AG08395 (cell line): ENCODE measurements at places on chromosomes 2 and 18.
A peak's percentile ranks its signal among the peaks of the same experiment; 100 is the strongest.

DNA sequence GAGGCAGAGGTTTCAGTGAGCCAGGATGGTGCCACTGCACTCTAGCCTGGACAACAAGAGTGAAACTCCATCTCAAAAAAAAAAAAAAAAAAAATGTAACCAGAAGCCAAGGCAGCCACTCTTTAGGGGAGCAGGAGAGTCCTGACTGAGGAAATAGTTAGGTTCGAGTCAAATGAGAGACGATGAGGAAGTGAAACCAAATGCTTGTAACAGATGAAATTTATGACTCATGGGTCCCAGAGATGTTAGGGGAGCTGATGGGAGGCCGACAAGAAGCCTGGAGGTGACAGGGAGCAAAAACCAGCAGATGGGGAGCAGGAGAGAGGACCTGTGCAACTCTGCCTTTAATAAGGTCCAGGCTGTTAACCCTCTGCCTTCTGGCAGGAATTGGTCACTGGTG lies 756.1 kb upstream of the DDX18 start:
- no peak for DNase-seq

DNA sequence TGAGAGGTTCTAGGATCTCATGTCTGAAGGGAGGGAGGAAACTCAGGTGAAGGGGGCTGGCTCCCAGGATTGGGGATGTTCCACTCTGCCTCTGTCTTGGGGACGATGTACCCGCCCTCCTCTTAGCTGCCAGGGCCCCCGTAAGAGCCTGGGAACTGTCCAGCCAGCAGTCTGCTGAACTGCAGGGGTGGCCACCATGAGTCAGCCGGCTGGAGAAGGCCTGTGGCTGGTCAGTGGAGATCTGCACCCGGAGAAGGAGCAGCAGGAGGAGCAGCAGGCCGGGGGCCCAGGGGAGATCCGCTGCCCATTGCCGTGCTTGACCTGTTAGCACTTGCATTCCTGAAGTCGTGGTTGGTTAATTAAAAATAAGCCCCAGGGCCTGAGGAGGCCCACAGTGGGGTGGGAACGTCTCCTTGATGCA lies 180.3 kb downstream of the TFCP2L1 start:
- DNase-seq = peak; percentile 33

DNA sequence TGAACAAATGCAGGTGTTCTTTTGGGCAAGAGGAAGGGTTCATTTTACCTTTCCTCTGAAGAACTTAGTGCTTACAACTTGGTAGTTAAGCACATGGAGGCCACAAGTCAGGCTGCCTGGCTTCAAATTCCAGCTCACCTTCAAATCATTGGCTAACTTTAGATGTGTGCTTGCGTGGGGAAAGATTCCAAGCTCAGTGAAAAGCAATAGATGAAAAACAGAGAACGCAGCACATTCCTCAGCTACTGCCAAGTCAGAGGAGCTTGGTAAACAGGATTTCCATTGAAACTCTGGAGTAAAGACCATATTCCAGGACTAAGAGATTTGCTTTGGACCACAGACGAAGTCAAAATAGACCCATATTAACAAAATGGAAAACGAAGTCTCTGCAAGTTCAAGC lies 96.3 kb upstream of the ASB18 start:
- no peak for DNase-seq

- DNase-seq = no peak
These were observed 39.5 kb upstream of the RTN4 start for GRCh38 chr2:55089726-55090125.

GRCh38 chr2:149056541-149057255 lies 18.2 kb downstream of the LYPD6B start:
- DNase-seq = no peak

DNA sequence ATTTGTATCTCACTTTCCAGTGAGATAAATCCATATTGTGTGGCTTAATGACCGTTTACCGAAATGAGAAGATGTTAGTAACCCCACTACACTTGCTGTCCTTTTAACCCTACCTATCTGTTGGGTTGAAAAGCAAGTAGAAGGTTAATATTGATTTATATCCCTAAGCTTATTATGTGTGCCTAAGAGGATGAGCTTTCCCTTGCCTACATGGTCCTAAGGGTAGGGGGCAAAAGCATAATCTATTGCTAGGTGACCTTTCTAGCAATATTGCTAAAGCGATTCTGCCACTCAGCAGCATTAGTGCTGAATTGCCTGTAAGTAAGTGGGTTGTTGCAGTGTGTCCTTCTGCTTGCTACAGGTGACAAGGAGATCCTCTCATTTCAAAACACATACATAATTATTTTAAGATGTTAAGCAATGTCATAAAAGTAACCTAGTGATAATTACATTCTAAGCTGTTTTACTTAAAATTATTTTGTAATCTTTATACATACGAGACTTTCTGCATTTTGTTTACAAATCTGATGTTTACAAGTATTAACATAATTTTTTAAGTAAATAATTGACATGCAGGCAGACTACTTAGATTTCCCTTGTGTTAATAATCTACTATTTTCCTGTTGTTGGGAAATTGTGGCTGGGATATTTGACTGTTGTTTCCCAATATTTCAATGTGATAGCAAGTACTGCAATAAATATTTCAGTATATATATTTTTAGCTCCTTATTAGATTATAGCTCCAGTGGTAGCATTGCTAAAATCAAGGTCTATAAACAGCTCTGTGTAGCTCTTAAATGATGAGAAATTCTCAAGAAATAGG lies 49.1 kb upstream of the CABYR start:
- DNase-seq = no peak

DNA sequence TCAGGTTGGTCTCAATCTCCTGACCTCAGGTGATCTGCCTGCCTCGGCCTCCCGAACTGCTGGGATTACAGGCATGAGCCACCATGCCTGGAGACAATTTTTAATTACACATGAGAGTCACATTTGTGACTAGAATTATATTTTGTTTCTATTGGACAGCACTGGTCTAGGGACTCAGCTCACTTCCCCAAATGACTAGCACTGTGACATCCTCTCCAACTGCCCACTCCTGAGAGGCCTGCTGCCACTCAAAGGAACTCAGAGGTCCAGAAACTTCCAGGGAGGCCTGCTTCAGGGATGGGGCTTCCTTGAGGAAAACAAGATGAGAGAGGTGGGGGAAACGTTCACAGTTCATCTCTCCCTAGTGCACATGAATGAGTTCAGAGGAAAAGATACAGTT lies 29.5 kb downstream of the TMEM163 start:
- no peak for DNase-seq

GRCh38 chr2:86056590-86057331 lies 48.9 kb downstream of the POLR1A start:
- DNase-seq = no peak

DNA sequence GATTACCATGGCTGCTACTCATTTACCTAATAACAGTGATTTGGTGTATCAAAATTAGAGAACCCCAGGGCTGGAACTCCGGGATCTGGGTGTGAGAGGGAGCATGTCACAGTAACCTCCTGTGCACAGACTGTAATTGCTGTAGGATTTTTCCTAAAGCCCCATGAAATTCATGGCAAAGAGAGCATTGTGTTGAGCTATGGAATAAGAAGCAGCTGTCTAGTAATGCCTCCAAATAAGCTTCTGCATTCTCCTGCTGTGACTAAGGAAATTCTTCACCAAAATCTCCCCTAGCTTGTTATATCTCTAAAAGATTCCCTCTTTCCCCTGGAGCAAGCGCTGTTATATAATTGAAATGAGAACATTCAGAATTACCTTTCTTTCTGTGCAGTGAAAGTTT lies 158.1 kb upstream of the SPATS2L start:
- no peak for DNase-seq

GRCh38 chr2:28752631-28753376 lies 1.2 kb downstream of the PPP1CB start:
- DNase-seq = no peak

- no peak for DNase-seq
These were observed 32.3 kb downstream of the SCN9A start for GRCh38 chr2:166343467-166343866.

DNA sequence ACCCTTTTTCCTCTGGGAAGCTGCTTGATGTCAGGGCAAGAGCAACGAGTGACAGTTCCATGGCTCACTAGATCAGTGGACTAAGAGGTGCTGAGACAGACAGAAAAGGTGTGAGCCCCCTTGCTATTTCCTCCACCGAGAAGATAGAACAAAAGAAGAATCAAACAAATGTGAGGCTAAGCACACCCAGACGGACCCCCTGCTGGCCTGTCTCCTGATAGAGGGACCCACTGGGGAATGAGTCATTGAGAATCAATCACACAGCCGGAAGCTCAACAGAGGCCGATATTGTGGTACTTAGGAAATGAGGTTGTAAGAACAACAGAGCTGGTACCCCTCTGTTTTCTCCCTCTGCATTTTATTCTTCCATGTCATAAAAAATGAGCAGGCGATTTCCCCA lies 89.8 kb upstream of the TEX51 start:
- no peak for DNase-seq

GRCh38 chr2:96626553-96626942 lies 11.6 kb downstream of the KANSL3 start:
- DNase-seq = peak; percentile 10

- peak; percentile 43 for DNase-seq
These were observed 95.3 kb downstream of the MREG start for GRCh38 chr2:215917953-215918620.

- no peak for DNase-seq
These were observed 41.9 kb downstream of the C1QL2 start for GRCh38 chr2:119116411-119117295.

DNA sequence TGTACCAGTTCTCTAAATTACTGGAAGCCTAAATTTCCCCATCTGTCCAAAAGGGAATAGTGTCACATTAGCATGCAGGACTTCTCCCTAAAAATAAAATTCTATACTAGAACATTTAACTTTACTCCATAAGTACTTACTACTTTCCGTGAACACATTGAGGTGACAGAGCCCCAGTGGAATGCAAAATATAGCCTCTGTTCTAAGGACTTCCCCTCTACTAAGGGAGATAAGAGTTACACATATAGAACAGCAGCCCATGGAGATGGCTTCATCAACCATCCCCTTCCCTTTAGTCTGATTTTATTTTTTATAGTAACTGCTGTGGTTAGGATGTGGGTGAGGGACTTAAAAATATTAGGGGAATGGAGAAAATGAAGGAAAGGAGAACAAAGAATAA lies 68.9 kb upstream of the STPG4 start:
- DNase-seq = no peak

DNA sequence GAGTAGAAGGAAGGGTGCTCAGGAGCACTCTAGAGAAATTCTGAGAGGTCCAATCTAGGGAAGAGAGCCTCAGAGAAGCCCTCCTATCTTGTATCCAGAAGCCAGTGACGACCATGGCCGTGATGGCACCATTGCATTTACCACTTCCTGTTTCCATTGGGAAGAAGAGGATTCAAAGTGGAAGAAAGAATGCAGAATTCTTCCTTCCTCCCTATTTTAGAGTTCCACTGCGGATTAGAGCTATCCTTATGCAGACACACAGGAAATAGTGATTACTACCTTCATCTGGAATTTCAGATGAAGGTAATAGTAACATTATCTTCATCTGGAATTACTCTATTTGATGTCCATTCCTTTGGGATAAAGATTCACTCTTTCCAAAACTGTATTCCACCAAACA lies 45.6 kb upstream of the PCBP1 start:
- peak; percentile 22 for DNase-seq

DNA sequence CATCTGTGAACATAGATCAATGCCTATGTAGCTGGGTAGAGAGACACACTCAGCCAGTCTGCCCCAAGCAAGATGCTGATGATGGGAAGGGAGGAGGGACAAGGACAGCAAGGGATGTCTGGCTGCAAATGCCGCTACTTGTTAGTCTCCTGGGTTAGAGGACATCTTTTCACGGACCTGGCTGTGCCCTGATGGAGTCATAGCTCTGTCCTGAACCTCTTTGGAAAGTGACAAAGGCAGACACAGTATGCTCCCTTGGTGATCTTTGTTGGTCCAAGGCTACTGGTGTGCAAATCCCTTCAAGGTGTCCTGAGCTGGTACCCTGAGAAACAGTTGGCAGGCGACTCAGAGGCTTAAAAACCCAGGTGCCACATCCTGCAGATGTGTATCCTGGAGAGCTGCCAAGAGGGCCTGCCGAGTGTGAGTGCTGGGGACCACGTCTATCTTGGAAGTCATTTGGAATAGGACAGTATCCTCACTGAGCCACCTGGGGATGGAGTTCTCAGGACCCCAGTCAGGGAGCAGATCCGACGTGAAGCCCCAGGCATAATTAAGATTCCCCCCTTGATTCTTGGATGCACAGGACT lies 10.8 kb downstream of the FOSL2 start:
- DNase-seq = no peak

DNA sequence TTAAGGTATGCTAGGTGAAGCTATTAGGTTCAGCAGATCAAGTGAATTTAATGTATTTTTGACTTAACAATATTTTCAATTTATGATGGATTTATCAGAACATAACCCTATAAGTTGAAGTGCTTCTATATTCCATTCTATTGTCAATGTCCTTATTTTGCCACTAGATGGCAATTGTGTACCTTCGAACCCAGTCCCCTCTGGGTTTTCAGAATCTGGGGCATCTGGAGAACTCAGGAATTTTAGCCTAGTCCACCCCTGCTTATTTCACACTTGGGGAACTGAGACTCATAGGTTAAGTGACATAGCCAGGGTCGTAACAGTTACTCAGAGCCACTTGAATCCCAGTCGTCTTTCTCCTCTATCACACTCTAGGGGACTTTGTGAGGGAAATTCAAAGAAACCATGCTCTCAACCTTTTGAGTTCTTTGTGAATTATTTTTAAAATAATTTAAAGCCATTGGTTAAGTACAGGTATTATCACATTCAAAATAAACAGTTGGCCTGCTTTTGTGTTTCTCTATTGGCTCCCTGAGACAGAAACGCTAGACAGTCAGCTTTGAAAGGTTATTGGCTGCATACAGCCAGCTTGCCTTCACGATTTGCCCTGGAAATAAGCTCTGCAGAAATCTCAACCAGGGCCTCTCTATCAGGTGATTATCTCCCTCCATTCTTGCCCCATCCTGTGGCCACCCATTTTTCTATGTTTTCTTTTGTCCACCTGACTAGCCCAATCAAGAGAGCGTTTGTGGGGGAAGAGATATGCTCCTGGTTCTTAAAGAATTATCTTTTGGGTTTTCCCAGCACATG lies 145.0 kb downstream of the TTC27 start:
- peak; percentile 68 for DNase-seq

GRCh38 chr2:149427387-149427786 lies 97.0 kb downstream of the LYPD6 start:
- no peak for DNase-seq

GRCh38 chr2:161139098-161139987 lies 20.9 kb upstream of the TANK start:
- peak; percentile 80 for DNase-seq

DNA sequence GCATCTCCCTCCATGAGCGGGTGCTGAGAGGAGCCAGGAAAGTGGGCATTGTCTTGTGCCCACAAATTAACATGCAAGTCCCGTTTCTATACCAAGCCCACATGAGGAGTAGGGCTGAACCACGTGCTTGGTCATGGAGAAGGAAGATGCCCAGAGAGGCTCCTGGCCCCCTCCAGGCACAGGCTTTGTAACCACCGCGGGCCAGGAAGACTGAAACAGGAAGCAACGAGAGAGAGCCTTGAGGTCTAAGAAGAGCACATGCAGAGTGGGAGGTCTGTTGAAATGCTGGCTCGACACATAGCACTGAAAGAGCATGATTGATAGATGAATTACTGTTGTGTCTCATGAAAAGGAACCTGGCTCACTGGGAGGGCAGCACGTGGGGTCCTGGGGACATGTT lies 36.3 kb downstream of the VWA3B start:
- no peak for DNase-seq
